ENCODE measurements at places on chromosomes 2 and 18.

DNA sequence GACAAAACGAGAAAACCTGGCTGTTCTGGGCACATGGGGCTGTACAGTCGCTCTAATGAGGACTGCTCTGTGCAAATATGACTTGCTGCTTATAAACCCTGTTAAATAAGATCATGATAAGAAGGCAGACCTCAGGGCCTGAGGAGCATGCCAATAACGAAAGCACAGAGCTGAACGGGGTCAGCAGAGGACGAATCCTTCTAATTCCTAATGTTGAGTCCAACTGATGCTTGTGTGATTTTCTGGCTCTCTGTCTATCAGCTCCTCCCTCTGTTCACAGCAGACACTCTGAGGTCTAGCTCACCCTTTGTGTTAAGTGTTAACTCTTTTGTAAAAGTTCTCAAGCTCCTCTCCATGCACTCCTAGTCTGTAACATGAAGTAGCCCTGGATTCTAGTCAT, 167.2 kb upstream of the REV1 start:
- DNase-seq = no peak

- DNase-seq = peak; percentile 93
Observed at GRCh38 chr2:31233741-31234682, at the start of gene EHD3. Gene EHD3 (plus strand): TSS chr2:31234152. CDS start chr2:31234622, 470 bp downstream.

DNA sequence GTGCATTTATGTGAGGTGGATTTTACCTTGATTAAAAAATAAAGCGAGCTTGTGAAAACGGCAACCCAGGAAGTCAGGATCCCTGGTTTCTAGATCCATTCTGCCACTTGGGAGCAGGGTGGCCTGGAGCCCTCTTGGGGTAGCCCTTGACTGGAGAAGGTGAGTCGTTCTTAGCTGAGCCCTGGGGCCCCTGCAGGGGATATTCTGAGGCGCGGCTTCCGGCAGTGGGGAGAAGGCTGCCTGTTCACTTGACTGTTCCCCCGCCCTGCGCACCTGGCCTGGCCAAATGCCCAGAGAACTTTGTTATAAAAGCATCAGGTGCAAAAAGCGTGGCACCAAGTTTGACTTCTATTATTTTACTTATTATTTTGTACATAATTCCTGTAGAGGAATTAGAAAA, 221.9 kb downstream of the DYSF start:
- DNase-seq = no peak

GRCh38 chr2:111652038-111652437, 232.0 kb downstream of the ANAPC1 start:
- no peak for DNase-seq

DNA sequence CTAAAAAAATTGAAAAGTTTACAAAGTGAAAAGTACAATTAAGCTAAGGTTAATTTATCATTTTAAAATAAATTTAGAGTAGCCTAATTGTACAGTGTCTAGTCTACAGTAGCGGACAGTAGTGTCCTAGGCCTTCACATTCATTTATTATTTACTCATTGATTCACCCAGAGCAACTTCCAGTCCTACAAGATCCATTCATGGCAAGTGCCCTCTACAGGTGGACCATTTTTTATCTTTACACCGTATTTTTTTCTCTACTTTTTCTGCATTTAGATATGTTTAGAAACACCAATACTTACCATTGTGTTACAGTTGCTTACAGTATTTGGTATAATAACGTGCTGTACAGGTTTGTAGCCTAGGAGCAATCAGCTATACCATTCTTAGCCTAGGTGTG, 84.1 kb downstream of the TSN start:
- DNase-seq = no peak

Measured in midbrain (tissue), 1 donor.